ENCODE measurements at places on chromosomes 5 and 9.

DNA sequence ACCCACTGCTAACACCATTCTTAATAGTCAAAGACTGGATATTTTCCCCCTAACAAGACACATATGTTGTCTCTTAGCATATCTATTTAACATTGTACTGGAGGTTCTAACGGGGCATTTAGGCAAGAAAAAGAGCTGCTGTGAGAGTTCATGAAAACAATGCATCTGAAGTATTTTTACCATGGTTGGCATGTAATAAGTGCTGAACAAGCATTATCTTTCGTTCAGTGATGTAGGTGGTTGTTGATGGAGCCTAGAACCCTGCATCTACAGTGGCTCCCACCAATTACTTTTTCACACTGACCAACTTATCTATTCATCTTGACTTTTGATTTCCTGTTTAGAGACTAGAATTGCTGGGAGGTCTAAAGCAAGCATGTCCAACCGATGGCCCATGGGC lies 12.8 kb downstream of the B4GALT1 start:
- no peak for DNase-seq

DNA sequence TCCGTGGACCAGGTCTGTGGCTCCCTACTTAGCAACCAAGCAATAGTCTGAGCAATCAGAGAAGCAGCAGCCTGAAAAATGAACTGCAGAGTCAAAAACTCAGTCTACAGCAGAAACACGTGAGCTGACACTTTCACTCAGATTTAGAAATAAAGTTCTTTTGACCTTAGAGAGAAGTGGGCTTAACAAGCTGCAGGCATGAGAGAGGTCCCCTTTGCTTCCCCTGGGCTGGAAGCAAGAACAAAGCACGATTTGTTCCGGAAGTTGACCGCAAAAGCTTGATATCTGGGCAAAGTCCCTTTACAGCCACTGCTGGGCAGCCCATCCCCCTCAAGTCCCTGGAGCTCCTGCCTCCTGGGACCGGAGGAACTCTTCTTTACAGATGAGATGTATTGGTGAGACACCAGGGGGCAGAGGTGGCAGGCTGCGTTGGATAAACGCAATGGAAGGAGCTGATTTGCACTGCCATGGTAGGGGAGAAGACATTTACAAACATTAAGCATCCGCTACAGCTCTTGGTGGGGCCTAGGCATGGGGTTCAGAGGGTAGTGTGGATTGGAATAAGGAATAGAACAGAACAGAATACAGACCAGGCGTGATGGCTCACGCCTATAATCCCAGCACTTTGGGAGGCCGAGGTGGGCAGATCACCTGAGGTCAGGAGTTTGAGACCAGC lies 5.8 kb upstream of the SOWAHA start:
- no peak for DNase-seq

GRCh38 chr5:14241141-14241540 lies 98.0 kb downstream of the TRIO start:
- no peak for DNase-seq

DNA sequence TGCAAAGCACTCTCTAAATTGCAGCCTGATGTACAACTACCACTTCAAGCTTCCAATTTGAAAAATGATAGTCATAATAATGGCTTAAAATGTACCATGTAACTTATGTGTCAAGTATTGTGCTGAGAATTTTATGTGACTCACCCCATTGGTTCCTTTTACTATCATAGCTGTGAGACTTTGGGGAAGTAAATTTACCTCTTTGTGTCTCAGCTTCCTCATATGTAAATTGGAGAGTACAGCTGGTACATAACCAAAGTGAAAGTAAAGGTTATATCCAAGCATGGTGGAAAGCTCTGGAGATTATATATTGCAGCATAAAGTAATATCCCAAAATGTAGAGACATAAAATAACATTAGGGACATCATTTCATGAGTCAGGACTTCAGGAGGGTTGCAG lies 2200.4 kb upstream of the C9orf72 start:
- DNase-seq: no peak

DNA sequence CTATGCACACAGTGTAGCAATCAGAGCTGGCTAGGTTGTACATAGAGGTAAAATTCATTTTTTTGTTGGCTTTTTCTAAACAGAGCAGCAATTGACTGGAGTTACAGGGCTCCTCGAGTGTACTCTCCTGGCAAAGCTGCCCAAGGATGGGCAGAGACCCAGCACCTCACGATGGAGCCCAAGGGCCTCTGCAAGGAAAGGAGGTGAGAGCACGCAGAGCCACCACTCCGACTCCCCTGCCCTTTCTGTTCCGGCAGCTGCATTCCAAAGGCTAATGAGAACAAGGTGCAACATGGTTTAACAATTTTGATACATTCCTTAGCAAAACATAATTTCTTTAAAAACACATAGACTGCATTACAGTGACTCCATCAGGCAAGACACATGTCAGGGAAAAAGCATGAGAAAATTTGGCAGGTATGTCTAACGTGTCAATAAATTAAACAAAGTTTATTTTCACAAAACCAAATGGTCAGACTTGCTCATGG lies 47.5 kb downstream of the SAXO1 start:
- DNase-seq: no peak

- DNase-seq: no peak
Observed at GRCh38 chr9:96719521-96719920, 58.4 kb downstream of the ZNF510 start.

DNA sequence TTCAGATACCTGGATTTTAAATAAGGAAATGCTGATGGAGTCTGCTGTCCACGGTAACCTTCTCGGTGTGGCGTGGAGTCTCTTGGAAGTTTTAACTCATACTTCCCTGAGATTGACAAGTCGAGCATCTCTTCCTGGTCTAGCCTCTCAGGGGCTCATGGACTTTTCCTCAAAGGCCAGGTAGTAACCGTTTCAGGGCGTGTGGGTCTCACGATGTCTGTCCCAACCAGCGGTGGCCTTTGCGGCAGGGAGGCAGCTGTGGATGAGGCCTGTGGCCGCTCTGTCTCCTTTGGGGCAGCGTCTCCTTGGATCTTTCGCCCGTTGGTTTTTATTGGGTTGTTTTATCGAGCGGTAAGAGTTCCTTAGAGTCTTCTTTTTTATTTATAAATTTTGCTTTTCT lies 32.8 kb downstream of the CEP72 start:
- no peak for DNase-seq

DNA sequence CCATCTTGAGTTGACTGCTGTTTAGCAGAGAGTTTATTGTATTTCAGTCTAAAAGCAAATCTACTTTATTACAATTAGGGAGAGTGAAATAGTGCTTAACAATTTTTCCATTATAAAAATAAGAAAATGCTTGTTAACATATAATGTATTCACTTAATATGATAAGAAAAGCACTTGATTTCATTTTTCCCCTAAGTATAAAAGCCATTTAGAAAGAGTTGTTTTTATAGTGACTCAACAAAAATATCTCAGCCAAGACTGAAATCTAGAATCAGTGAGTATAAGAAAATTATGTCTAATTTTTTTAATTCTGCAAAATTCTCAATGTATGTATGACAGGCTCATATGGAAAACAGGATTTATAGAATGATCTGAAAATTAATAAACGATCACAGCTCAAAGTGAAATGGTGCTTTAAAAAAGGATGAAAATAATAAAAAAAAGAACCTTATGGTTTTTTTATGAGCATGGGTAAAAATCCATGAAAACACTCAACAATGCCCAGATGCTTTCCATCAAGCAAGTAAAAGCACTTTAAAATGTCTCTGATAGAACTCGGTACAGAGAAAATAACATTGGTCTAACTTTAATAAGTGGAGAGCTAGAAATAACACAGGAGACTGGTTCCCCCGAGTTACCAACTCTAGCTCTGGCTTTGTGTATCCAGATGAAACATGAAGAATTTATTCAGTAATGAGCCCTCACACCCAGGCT lies 1057.8 kb upstream of the WWC1 start:
- DNase-seq: no peak

DNA sequence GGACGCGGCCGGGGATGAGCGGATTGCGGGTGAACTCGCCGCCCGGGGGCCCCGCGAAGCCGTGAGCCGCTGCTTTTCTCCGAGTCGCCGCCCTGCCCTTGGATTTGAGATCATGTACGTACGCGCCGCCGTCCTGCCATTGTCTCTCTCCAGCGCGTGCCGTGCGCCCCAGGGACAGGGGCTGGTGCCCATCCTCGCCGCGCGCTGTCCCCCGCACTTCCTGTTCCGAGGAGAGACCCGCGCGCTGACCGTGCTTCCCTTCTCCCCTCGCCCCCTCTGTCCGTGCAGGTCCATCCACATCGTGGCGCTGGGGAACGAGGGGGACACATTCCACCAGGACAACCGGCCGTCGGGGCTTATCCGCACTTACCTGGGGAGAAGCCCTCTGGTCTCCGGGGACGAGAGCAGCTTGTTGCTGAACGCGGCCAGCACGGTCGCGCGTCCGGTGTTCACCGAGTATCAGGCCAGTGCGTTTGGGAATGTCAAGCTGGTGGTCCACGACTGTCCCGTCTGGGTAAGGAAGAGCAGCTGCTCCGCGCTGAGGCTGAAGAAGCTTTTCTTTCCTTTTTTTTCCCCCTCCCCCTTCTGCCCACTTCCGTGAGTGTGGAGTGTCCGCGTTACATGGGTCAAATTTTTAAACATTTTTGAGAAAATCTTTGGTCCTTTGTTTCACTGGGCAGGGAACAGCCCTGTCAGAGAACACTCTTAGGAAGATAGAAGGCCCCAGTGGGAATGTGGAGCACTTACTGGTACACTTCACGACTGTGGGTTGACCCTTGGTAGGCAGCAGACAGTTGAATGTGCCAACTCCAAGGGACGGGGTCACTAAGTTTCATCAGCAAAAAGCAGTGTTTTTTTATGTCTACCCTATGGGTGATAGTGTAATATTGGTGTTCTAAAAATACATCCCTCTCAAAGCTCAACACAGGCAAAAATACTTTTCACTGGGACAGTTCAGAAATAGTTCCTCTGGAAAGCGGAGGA lies 727 bp downstream of the RHOBTB3 start:
- DNase-seq: peak; percentile 5

DNA sequence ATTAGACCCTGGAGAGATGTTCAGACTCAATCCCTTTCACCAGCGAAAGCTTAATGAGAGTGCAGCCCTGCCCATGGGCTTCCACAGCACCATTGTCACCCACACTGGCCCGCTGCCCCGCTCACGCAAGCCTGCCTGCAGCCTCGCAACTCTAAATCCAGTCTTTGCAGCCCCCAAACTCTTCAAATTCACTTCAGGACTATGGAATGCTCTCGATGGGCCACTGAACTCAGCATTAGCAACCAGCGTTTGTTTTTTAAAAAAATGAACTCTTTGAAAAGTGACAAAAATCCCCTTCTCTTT lies 17.1 kb downstream of the DCANP1 start:
- no peak for DNase-seq

DNA sequence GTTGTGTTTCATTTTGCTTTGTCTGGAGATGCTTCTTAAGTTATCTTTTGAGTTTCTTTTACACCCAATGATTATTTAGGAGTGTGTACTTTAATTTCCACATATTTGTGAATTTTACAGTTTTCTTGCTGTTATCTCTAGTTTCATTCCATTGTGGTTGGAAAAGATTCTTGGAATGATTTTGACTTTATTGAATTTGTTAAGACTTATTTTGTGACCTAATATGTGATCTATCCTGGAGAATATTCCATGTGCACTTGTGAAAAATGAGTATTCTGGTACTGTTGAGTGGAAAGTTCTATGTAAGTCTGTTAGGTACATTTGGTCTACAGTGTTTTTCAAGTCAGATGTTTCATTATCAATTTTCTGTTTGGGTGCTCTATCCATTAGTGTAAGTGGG lies 24.4 kb upstream of the GRAMD2B start:
- DNase-seq: no peak

DNA sequence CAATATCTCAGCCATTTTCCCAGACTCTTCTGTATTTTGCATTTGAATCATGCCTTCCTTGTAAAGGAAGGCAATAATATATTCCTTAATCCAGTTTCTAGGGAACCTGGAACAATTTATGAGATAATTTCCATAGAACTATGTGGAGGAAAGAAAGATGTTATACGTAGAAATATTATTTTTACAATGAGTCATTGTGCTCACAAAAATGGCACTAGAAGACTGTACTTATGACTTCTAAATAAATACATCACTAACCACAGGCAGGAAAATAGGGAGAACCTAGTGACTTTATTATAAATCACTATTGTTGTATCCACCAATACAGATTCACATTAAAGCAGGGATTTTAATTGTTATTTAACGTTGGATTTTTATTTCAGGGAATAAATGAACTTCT lies 87.6 kb downstream of the FBXO38 start:
- no peak for DNase-seq

DNA sequence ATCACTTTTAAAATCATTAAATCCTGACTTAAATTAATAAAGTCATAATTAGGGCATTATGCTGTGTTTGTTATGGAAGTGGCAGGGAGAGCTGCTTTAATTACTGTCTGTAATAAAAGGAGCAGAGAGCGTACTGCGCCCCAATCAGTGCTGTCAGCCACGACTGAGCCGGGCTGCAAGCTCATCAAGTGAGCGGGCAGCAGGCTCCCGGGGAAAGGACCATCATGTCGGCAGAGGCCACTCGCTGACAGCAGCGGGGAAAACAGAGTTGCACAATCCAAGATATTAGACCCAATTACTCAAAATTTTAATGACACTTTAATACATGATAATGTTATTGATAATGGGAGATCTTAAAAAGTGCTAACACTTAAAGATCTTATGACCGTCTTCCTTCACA lies 181.6 kb downstream of the AP3B1 start:
- DNase-seq: no peak

- DNase-seq: no peak
Observed at GRCh38 chr9:84750152-84750865, 80.8 kb downstream of the NTRK2 start.

DNA sequence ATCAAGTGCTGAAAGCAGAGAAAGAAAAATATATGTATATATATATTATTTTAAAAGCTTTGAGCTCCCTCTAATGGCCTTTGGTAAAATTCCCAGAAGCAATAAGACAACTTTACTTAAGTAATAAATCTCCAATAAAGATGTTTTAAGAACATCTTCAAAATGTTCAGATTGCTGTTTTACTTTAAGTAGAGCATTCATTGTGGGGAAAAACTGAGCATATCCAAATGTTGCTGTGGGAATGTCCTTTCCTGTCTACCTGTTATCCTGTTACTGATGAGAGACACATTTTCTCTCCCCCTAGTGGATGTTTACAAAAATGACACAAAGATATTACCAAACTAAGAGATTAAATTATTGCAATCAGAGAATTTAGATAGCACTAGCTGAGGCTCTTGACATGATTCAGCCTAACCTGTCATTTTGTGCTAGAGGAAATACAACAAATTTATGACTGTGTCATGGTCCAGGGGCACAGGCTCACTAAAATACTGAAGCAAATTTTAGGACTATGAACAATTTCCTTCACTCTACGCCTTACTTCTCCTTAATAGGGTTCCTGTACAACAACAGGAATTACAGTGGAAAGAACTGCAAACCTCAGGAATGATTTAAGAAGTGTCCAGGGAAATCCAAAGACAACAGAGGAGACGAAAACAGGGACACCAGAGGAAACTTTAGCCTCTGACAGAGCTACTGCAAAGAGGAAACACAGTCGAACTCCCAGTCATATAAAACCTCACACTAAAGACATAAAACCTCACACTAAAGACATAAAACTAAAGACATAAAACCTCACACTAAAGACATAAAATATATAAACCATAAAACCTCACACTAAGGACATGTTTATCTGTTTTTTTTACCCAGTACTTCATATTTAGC lies 24.3 kb upstream of the PRRC1 start:
- DNase-seq: peak; percentile 59

- DNase-seq: no peak
Observed at GRCh38 chr5:52994266-52994665, 5.1 kb downstream of the ITGA2 start.

GRCh38 chr5:52772668-52773067 lies 15.0 kb upstream of the ITGA1 start:
- DNase-seq: no peak

GRCh38 chr9:69204849-69205248 lies 30.8 kb downstream of the TJP2 start:
- DNase-seq: no peak
